ENCODE measurements at places on chromosomes 13 and 19. TPM values are rescaled to one million over a fixed set of nuclear protein-coding genes. Genes with fewer than 3 reads are reported as not detected.

DNA sequence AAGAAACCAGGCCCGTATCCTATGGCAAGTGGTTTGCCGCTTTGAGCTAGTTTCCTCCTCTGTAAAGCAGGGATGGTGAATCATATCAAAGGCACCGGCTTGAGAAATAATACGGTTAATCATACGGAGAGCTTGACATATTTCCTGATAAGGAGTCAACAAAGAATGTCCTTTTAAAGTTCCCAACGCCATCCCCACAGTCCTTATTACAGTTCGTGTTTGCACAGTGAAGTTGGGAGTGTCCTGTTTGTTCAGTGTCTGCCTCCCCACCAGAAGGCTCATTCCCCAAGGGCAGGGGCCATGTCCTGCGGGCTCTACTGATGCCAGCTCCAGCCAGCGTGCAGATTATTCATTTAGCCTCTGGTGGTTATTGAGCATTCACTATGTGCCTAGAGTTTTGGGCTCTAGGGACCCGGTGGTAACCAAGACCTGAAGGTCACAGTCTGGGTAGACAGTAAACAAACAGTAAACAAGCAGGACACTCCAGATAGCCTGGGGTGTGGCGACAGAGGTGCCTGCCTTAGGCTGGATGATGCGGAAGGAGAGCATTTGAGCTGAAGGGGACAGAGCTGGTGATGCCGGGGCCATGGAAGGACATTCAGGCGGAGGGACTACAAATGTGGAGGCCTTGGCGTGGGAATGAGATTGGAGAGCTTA lies 6.3 kb downstream of the GRAMD1A start:
- DNase-seq, result no peak

GRCh38 chr19:33412601-33413425 lies 39.3 kb downstream of the CEBPG start:
- no peak for DNase-seq

GRCh38 chr19:35430409-35431144 lies 17.5 kb upstream of the FFAR2 start:
- DNase-seq, result no peak

DNA sequence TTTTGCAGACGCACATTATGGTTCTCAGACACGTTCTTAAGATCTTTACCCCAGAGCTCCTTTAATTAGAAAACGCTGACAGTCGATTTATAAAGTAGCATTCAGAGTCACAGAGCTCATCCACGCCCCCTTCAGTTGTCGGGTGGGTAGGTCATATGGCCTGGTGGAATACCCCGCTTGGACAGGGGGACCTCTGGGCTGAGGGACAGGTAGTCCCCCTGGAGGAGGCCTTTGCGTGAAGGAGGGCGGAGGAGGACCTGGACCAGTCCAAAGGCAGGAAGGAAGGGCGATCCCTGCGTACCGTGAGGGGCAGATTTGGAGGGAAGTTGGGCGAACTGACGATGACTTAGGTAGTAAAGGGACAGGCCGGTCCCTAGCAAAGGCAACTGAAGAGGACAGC lies 20.5 kb downstream of the VASP start:
- DNase-seq, result no peak

Gene RASL11A
- total RNA-seq, result 1.0 TPM

Gene WASF3
- total RNA-seq, result 0.34 TPM

Gene ZNF729
- not detected for total RNA-seq

Gene CEACAM3
- not detected for total RNA-seq
